ENCODE measurements at places on chromosomes 7 and 10.

GRCh38 chr7:159120540-159120919 lies 24.1 kb downstream of the VIPR2 start:
- no peak for DNase-seq

DNA sequence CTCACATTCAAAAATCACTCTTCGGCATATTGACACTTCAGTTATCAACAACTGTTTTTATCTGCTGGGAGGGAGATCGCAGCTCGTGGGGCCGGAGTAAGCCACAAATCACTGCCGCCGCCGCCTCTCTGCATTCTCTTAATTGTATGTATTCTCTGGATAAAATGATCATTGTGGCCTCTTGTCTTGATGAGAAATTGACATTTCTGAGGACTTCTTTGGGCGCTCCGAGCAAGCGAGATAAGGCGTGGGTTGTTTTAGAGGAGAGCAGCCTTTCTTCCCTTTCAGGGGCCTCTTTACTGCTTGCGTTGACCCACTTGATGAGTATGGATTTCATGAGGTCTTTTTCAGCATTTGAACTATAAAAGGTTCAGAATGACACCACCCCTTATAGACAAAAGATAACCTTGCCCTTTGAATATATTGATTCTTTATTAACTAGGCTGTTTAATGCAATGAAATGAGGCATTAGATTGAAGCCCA lies 130.6 kb downstream of the EBF3 start:
- DNase-seq: no peak

GRCh38 chr7:39958038-39958437 lies 8.0 kb downstream of the CDK13 start:
- DNase-seq: no peak

DNA sequence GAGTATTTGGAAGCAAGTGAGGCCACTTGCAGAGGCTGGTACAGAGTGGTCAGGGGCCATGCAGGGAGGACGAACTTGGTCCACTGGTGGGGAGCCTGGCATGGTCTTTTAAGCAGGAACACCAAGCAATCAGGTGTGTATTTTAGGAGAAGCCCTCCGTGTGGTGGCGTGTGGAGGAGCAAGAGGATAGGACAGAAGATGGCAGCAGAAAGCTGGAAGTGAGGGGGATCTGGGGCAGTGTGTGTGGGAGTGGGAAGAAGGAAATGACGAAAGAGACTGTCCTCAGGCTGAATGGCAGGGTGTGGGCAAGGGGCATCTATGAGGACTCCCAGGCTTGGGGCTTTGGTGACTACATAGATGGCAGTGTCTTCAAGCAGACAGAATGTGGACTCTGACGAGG lies 51.2 kb downstream of the TEX36 start:
- DNase-seq: no peak

GRCh38 chr7:30649717-30650420 lies 32.4 kb downstream of the CRHR2 start:
- DNase-seq: no peak

GRCh38 chr10:103871006-103871405 lies 15.6 kb upstream of the SH3PXD2A start:
- DNase-seq: no peak

DNA sequence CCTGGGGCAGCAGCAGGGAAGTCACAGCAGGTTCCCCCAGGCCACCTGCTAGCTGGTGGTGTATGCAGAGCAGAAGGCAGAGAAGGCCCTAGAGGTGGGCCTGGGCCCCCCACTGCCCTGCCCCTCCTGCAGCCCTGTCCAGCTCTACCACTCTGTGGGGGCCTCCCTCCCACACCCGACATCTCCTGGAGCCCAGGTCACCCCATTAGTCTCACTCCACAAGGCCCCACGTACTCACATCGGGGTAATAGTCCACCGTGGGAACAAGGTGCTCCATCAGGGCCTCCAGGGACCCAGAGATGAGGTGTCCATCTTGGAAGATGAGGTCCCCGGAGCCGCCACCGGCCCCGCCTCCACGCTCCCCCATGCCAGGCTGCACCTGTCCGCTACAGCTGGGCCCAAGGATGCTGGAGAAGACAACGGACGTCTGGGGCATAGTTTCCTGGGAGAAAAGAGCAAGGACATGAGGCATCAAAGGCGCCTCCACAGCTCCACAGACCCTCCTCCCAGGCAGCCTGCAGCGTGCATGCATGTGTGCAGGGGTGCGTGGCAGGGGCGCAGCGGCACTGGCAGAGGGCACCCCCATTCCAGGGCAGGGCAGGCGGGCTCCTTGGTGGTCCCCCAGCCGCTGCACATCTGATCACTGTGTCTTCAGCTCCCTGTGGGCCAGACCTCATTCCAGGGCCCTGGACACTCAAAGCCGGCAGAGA lies 61.0 kb downstream of the RASGEF1A start:
- DNase-seq: no peak

DNA sequence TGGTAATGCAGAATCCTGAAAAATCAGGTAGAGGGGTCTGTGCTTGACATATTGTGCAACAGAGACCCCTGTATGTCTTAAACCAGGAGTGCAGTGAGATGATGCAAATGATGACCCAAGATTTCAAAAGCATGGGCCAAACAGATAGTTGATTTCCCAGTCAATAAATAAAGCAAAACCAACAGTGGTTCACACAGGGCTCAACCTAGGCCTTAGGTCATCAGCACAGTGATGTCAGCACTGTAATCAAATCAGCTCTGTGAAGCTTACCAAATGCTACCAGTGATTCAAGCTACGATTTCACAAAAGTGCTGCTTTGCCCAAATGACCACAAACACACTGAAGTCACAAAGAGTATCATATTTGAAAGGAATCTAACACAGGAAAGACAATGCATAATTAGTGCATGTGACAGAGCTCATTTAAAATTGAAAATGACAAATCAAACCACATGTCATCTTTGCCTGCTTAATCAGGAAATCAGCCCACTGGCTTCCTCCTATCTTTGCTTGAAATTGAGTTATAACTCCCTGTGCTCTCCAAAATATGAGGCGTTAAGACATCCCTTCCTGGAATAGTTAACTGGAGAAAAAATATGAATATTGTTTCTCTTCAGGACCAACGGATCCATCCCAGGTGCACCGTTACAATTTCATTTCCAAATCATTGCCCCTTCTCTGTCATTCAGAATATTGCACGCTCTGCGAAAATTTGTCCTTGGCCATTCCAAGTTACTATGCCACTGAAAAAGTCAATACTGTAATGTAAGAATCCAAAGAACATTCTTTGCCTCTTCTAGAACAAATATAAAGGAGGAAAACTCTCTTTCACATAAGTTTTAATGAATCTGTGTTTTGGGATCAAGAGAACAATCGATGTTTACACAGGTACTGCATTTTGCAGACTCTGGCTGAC lies 41.9 kb upstream of the ASL start:
- DNase-seq: no peak
